ENCODE measurements at places on chromosomes 2 and 18. TPM values are rescaled to one million over a fixed set of nuclear protein-coding genes. Genes with fewer than 3 reads are reported as not detected.

- H3K4me1 ChIP-seq: no peaks in the 10 kb centered on the region
- no peaks in the 10 kb centered on the region for H3K36me3 ChIP-seq
- no peak overlapping the region for H3K27ac ChIP-seq
- DNase-seq: no peak
- H3K4me3 ChIP-seq: no peak overlapping the region
Measured at GRCh38 chr2:7721413-7721995, 804.3 kb downstream of the RNF144A start.

- H3K27me3 ChIP-seq: no peaks in the 10 kb centered on the region
- no peak overlapping the region for H3K27ac ChIP-seq
- no peaks in the 10 kb centered on the region for H3K36me3 ChIP-seq
- H3K4me1 ChIP-seq: no peaks in the 10 kb centered on the region
- DNase-seq: no peak
- no peak overlapping the region for H3K4me3 ChIP-seq
Measured at GRCh38 chr2:225122583-225123486, 80.6 kb upstream of the DOCK10 start.

GRCh38 chr2:239009589-239009961 lies 161.7 kb downstream of the TWIST2 start:
- H3K4me1 ChIP-seq: no peaks in the 10 kb centered on the region
- H3K27me3 ChIP-seq: no peaks in the 10 kb centered on the region
- H3K4me3 ChIP-seq: no peak overlapping the region
- no peak for DNase-seq
- H3K27ac ChIP-seq: no peak overlapping the region

GRCh38 chr2:13504808-13505207 lies 788.1 kb downstream of the TRIB2 start:
- no peak overlapping the region for H3K27ac ChIP-seq
- no peak overlapping the region for H3K4me3 ChIP-seq
- H3K27me3 ChIP-seq: no peaks in the 10 kb centered on the region
- no peaks in the 10 kb centered on the region for H3K36me3 ChIP-seq
- no peak for DNase-seq
- H3K4me1 ChIP-seq: no peaks in the 10 kb centered on the region

- H3K36me3 ChIP-seq: peaks cover 22% of the 10 kb centered on the region
- H3K4me1 ChIP-seq: peaks cover 11% of the 10 kb centered on the region
- no peak for DNase-seq
- no peaks in the 10 kb centered on the region for H3K27me3 ChIP-seq
Measured at GRCh38 chr2:43293744-43294695, 67.6 kb upstream of the ZFP36L2 start.

ANKMY1 gene
- total RNA-seq: 11.8 TPM

SP140 gene
- 3.2 TPM for total RNA-seq

CFC1 gene
- total RNA-seq: not detected

Measured in left lung (tissue), 14 donors.